ENCODE measurements at places on chromosomes 5 and 9.

- no peak for DNase-seq
Observed at GRCh38 chr5:78544561-78545201, 103.9 kb downstream of the LHFPL2 start.

DNA sequence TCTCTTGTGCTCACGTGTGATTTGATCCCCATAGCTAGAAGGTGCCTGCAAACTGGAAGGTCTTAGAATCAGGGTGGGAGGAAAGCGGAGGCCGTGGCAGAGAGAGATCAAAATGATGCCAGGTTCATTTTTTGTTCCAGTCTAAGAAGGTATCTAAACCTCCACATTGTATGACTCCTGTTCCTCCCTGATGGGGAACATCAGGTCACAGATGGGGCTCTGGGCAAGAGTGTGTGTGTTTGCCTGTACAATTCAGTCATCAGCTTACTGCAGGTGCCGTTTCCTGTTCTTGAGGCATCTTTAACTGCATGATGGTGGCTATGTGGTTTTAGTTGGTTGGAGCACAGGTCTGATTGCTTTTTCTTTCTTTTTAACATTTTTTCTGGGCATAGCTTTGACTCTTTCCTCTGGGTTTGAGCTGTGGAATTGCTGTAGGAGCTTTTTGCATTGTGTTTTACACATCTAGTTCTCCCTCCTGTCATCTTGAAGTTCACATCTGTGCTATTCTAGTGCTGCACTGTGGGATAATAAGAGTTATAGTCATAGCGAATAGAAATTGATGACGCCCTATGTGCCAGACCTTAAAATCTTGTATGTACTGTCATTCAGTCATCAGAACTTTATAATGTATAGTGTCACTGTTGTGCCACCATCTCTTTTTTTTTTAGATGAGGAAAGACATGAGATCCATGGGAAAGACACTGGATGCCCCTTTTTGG, 30.8 kb downstream of the ARHGAP26 start:
- DNase-seq: no peak

GRCh38 chr5:33309068-33309467, 131.7 kb upstream of the TARS1 start:
- no peak for DNase-seq

- no peak for DNase-seq
Observed at GRCh38 chr5:79702606-79703380, 13.2 kb downstream of the CMYA5 start.

- DNase-seq: no peak
Observed at GRCh38 chr5:34914671-34915138, 599 bp downstream of the RAD1 start.

GRCh38 chr9:128999581-129000206, 28.4 kb downstream of the SH3GLB2 start:
- DNase-seq: no peak

DNA sequence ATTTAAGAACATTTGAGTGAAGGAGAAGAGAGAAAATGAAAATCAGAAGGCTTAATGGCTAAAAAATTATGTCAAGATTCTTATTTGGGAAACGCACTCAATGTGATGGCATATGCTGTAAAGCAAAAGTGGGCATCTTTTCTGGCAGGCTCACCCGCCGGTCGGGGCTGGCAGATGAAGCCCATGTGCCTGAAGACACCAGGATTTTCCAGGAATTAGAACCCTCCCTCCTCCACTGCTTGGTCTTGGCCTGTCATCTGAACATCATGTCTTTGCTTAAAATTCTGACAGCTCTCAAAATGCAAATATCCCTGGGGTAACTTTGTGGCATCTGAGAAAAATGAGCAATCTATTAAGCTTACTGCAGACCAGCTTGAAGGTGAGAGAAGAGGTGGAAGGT, 337.9 kb downstream of the IRX1 start:
- no peak for DNase-seq

DNA sequence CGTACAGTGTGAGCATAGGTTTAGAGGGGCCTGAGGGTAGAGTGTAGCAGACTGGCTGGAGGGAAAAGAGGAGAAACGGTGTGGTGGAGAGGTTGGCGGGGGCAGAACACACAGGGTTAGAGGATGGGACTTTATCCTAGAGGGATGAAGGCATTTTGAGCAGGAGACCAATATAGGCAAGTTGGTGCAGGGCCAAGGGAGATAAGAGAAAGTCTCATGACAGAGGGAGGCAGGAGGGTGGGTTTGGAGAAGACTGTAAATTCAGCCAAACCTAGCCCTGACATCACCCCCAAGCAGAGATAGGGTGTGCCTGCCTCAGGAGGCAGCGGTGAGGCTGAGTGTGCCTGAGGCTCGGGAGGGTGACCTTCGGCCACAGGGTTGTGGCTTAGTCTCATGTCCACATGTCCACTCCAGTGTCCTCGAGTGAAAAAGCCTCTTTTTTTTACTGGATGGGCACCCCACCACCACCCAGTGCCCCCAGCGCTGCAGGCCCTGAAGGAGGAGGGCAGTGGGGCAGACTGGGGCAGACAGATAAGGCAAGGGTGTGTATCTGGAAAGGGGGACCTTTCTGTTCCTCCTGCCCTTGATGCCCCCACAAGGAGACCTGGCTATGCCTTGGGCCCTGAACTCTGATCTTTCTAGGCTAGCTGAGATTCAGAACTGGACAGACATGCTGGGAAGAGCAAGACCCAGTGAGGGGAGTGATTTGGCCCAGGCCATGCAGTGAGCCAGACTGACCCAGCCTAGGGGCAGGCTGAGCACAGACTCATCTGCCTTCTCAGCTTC, 108.7 kb downstream of the RGS3 start:
- DNase-seq: no peak

- DNase-seq: no peak
Observed at GRCh38 chr9:113873446-113873845, 2.7 kb upstream of the ZNF618 start.

DNA sequence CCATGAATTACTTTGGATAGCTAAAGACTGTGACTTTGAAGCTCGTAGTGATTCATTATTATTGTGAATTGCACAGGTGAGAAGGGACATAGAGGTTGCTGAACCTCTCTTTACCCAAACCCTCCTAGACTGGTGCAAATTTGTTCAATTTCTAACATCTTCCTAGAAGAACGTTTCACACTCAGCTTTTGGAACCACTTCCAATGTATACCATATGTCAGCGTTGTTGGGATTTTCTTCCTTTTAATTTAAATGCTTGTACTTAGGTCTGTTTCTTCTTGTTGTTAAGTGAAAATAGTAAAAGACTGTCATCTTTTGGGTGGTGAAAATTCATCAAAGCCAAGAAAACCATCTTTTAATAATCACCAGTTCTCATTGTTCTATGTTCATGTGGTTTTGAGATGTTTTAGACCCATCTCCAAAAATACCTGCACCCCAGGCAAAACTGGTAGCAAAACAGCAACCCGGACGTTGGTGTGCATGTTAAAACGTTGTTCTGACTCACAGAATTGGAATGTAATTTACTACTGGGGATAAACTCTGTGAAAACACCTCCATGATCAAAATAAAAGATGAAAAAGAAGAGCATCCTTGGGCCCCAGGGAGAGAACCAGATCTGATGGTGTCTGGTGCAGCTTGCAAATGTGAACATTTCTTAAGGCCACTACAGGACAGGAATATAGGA, 238.3 kb downstream of the NPR3 start:
- DNase-seq: no peak

DNA sequence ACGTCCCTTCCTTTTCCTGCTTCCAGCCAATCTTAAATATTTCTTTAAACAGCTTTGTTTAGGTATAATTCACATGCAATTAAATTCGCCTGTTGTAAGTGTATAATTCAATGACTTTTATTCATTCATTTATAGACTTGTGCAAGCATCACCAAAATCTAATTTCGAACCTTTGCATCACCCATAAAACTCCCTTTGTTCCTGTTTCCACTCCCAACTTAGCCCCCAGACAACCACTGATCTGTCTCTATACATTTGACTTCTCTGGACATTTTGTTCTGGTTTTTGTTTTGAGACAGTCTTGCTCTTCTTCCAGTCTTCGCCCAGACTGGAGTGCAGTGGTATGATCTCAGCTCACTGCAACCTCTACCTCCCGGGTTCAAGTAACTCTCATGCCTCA, 71.5 kb downstream of the NR6A1 start:
- no peak for DNase-seq

GRCh38 chr9:97880336-97880735, 27.3 kb downstream of the FOXE1 start:
- DNase-seq: no peak

DNA sequence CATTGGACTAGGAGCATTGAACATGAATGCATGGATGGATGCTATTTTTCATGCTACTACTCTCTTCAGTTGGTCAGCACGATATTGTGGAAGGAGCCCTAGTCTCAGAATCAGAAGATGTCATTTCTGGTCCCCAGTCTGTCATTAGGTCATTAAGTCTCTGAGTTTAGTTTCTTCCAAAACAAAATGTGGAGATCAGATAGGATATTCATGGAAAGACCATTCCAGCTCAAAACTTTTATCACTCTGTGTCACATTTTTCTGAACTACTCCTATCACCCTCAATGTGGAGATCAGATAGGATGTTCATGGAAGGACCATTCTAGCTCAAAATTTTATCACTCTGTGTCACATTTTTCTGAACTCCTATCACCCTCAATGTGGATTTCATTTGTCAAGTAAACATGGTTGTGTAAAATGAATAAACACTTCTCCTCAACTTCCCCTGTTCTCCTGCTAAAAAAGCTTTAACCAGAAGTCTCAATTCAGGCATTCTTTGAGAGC, 296.8 kb downstream of the MRPS30 start:
- no peak for DNase-seq

DNA sequence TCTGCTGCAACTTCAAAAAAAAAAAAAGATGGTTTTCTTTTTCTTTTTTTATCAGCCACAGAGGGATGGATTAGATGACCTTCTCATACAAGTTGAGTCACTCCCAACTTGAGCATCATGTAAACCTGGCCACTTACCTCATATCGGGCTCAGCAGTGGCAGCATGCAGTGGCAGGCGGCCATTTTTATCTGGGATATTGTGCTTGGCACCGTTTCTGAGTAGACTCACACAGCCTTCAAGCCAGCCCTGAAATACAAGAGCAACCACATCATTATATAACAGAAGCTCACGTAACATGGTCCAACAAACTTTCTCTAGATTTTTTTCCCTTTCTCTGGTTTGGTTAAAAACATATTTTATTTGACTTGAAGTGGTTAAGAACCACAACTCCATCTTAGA, 62.6 kb downstream of the ANKRD55 start:
- no peak for DNase-seq

DNA sequence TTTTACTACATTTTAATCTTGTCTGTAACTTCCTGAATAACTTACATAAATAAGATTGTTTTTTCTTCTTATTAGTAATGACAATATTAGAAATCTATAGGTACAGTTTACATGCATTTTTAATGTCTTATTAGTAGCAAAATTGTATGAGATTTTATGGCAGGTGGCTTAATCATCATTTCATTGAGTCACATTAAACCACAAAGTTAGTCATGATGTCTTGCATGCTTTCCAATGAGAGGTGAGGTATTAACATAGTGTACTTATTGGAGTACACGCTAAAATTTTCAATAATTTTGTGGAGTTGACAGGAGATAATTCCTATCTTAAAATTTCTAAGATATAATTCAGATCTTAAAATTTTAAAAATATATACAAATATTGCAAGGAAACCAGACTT, 989.6 kb upstream of the ARRDC3 start:
- DNase-seq: no peak

- DNase-seq: no peak
Observed at GRCh38 chr9:116327701-116328405, 174.3 kb downstream of the PAPPA start.

DNA sequence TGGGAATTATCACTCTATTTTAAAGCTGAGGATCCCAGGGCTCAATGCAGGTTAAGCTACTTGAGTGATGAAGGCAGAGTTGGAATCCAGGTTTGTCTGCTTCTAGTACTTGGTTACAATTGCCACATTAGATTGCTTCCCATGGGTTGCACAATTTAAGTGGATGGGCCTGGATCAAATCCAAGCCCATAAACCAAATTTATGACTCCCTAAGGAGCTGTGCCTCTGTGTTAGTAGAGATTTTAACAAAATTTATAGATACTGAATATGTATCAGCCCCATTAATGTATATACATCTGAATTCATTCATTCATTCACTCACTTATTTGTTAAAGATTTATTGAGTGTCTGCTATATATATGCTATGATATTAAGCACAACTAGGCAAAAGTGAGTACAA, 332.3 kb upstream of the KLF9 start:
- DNase-seq: no peak

DNA sequence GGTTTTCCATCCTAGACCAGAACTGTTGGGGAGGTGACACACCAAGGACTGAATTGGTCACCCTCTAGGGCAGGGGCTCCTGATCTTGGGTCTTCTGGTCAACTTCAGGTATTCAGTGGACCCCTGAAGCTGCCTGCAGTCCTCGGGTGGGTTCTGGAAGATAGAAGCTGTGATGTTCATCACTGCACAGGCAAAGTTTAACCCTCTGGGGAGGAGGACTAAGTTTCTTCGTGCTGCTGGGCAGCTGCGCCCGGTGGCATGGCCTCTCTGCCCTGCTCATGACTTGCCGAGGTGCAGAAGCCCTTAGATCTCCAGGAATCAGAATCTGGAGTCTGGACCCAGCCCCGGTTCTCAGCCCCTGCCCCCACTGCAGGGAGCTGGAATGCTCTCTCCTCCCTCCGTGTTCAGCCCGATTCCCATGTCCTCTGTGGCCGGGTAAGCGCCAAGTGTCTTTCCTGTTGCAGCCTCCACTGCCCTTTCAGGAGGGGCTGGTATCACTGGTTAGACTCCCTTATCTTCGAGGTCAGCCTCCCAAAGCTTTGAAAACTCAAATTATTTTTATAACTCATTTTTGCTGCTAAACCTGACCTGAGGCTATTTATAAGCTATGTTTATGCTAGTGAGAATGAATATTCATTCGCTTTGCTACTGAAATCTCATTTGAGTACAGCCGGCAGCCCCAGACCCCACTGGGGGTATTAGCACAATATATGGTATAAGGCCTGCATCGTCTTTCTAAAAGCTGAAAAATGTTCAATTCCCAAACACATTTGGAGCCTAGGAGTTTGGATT, 1.7 kb downstream of the LAMC3 start:
- DNase-seq: no peak

- DNase-seq: no peak
Observed at GRCh38 chr5:68883436-68883835, 210.4 kb upstream of the SLC30A5 start.

Measured in activated naive CD4-positive, alpha-beta T cell (primary cell).